ENCODE measurements at places on chromosomes 11 and 22. TPM values are rescaled to one million over a fixed set of nuclear protein-coding genes. Genes with fewer than 3 reads are reported as not detected.

- no peak for DNase-seq
These were observed 11.7 kb downstream of the MSANTD2 start for GRCh38 chr11:124788521-124788920.

DNA sequence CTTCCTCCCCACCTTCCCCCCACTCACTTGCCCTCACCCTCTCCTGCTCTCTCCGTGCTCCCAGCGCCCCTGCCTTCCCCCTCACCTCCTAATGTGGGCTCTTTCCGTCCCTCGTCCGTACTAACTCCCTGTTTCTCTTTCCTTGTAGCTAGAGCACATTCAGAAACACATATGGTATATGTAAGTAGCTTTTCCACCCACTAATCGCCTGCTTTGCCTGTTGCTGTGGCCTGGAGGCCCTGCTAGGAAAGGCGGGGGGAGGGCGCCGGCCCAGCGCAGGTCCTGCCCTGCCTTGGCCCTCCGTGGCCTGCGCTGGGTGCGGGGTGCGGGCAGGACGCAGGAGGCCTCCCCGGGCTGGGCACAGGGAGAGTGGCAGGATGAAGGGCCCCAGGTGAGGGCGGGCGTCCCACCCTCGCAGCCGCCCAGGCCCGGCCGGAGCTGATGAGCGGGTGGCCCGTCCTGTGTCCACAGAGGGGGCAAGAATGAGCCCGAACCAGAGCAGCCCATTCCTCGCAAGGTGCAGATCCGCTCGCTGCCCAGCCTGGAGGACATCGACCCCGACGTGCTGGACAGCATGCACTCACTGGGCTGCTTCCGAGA lies 41.7 kb downstream of the MOB2 start:
- DNase-seq, result no peak

- no peak for DNase-seq
These were observed 1.2 kb upstream of the CCDC117 start for GRCh38 chr22:28771195-28771791.

DNA sequence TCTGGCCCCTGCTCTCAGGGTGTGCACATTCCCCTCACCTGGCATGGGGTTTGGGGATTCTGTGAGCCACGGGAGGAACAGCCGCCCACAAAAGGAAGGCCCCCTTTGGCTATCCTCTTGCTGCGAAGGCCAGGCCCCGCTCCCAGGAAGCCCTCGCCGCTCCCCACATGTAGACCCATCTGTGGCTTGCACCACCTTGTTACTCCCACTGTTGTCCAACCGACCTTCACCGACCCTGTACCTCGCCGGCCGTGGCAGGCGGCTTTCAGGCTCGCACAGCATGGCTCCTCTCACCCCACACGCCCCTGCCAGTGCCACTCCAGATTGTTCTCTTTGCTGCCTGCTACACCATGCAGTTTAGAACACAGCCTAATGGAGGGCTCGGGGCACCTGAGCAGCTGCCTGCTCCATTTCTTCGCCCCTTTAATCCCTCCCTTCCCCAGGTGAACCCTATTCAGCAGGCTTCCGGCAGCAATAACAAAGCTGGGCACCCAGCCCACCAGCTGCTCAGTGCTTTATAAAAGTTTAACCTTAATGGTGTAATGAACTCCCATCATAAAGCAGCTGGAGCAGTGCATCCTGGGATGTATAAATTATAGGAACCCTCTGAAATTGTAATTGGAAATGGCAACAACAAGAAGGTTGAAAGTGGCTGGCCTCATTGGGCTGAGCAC lies 10.7 kb downstream of the DAGLA start:
- no peak for DNase-seq

GRCh38 chr22:29426476-29426875 lies 11.9 kb upstream of the RFPL1 start:
- no peak for DNase-seq

DNA sequence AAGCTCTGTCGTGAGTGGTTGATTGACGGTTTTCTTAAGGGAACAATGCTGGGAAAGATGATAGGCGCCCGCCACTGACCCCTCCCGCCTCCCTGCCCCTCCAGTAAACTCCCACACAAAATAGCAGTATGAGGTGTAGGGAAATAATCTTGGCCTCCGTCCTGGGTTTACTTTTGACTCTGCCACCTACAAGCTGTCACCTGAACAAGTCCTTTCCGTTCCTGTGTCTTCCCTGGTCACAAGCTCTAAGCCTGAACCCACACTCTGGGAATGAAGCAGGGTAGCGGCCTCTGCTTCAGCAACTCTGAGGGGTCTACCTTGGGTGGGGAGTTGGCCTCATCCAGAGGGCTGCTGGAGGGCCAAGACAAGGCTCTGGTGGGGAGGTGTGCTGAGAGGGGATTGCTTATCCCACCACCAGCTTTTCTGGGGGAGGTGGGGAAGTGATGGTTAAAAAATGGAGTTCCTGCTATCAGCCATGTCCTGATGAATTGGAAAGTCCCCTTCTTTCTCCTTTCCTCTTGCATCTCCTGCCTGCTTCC lies 87.8 kb downstream of the CEP164 start:
- DNase-seq, result no peak

DNA sequence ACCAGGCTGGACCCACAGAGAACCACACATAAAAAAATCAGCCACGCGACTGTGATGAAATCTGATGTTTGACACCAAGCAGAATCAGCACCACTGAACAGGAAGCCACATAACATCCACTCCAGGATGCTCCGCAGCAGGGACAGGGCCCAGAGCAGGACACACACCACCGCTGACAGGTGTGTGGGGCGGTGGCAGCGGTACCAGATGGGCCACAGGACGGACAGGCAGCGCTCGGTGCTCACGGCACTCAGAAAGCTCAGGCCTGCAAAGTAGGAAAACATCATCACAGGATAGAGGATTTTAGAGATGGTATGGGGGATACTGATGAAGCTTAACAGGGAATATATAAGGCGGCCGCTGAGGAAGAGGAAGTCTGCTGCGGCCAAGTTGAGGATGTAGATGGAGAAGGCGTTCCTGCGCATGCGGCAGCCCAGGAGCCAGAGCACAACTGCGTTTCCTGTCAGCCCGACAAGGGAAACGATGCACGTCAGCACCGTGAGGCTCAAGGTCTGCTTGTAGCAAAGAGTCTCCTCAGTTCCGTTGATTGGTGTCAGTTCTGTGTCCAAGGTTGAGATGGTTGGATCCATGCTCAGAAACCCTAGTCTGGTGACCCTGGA lies 4.9 kb downstream of the MRGPRX1 start:
- DNase-seq, result no peak

DNA sequence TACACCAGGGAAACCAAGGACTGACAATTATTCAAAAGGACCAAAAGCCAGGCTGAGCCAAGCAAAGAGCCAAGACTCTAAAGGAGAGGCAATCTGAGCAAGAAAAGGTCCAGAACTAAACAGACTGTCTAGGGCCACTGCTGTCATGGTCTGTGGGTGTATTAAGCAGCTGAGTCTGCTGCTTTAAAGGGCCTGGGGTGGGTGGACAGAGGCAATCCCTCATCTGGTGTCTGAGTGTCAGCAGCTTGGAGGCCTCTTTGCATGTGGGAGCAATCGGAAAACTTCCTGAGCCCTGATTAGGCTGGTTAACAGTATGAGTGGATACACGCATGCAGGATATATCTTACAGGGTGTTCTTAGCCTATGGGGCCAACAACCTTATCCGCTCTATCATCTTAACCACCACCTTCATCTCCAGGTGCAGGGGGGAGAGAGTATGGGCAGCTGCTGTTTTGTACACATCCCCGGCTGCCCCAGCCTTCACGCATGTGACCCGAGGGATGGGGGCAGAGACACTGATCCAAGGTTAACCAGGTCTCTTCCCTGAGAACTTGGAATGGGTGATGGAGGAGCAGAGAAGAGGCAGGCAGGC lies 67.5 kb upstream of the TIMP3 start:
- no peak for DNase-seq

PANX2 gene
- total RNA-seq, result 1.5 TPM

FOSL1 gene
- 71.3 TPM for total RNA-seq

SLC22A8 gene
- total RNA-seq, result not detected

CARD18 gene
- total RNA-seq, result not detected

IFTAP gene
- 67.2 TPM for total RNA-seq

All from A172 (cell line).